EH (cell line): ENCODE measurements at places on chromosomes 7 and 10.

DNA sequence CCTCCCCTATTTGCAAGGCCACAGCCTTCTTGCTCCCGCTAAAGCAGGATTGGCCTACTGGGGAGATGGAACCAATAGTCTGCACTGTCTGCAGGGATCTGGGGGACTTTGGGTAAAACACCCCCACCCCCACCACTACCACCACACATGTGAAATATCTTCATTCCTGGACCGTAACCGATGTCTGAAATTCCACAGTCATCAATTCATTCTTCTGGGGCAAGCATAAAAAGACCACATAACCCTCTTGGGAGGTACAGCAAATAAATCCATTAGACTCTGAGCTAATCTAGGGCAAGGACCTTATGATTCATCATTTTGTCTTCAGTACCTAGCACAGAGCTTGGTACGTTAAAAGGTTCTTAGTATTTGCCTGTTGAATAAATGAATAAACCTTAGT lies 307.8 kb downstream of the GPAM start:
- DNase-seq: no peak

DNA sequence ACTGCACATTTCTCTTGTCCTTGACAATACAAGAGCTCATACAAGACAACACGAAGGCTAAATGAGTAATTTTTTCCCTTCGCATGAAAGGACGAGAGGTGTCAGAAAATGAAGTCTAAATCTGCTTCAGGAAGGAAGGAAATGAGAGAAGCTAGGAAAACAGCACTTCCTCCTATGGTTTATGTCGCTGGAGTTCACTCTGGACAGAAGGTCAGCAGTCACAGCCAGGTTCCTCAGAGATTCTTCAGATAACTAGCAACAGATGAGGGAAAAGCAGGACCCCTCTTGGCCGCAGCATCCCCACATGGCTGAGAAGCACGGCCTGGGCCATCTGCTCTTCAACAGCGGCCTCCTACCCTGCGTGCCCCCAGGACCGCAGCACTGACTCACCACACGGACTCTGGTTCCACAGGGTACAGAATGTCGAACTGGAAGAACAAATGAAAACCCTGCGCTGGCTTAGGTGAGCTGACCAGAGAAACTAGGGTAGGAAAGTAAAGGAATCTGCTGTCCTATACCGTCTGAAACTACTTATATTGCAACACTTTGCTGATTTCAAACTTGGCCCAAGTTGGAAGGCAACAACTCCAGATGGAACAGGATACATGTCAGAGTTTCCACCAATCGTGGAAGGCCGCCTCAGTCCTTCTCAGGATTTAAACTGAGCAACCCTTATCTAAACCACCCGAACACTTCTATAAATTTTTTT lies 26.3 kb downstream of the DNMBP start:
- peak; percentile 89 for DNase-seq

- DNase-seq: peak; percentile 33
These were observed 123.9 kb downstream of the CREB5 start for GRCh38 chr7:28536259-28536658.

DNA sequence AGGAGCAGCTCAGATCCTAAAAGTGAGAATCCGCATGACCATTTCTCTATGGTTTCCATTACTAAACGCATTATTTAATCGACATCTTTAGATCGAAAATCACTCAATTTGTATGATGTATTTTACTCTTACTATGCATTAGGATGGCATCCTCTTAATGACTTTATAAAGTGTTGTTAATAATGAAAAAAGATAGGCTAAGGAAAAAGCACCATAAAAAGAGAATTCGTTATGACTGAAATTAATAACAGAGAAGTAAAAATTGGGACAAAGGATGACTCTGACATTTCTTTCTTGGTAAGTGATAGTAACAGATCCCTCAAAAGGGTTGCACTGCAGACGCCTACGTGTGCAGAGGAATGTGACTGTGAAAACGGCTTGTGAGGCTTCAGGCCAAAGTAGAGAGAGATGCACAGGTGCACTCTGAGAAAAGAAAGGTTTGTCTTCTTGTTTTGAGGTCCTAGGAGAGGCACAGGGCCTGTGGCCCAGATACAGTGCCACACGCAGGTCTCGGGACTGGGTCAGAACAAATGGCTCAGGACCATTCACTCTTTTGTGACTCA lies 23.0 kb upstream of the RBM33 start:
- no peak for DNase-seq

GRCh38 chr10:47104786-47105385 lies 193.7 kb downstream of the PTPN20 start:
- peak; percentile 7 for DNase-seq

DNA sequence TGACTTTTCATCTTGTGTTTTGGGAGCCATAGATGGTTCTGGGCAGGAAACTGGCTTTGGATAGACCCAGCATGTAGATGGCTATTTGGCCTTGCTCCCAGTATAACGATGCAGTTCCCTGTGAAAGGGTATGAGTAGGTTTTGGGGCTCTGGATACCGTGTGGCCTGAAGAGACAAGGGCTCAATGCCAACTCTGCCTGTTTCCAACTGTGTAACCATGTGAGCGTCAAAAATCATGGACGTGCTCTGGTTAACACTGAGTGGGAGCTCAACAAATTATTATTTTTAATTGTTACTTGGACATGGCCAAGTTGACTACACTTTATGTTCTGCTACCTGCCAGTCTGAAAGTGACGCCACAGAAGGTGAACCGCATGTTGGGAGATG lies 41.8 kb downstream of the EGFR start:
- DNase-seq: no peak

GRCh38 chr10:63268149-63268797 lies 135.1 kb downstream of the NRBF2 start:
- DNase-seq: no peak

DNA sequence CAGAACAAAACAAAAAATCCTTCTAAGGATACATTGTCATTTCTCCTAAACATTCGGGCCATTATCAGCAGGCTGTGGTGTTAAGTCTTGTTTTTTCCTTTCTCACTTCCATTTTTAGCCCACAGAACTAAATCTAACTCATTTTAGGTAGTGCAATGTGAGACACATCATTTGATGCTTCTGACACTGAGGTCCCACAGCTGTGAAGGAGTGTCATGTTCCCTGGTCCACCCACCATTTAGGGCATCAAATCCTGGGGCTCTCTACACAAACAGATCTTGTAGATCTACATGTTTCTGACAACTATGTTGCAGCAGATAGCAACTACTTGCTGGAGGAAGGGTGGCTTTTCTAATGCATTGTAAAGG lies 232.5 kb upstream of the IGFBP3 start:
- no peak for DNase-seq

- no peak for DNase-seq
These were observed 32.9 kb downstream of the ABLIM1 start for GRCh38 chr10:114624951-114625780.

- no peak for DNase-seq
These were observed 781.1 kb downstream of the GATA3 start for GRCh38 chr10:8835453-8836167.

- DNase-seq: peak; percentile 18
These were observed 24.0 kb downstream of the ZPBP start for GRCh38 chr7:50068850-50069551.

- DNase-seq: no peak
These were observed 30.5 kb downstream of the GNA12 start for GRCh38 chr7:2813350-2814185.

DNA sequence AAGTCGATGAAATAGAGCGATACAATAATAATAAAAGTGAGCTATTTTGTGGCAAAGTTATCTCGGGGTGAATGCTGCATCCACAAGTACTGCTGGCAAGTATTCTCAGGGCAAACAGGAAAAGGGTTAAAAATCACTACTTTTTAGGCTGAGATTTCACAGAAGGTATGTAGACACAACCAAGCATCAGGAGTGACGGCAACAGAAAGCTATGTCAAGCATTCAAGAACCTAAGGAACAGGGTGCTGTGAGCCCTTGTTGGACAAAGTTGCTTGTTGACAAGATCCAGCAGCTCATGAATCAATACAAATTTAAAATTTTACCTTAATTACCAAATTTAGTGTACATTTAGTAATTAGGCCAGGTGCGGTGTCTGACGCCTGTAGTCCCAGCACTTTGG lies 41.2 kb upstream of the C1QL3 start:
- DNase-seq: no peak

GRCh38 chr10:132743925-132744490 lies 41.9 kb downstream of the NKX6-2 start:
- DNase-seq: peak; percentile 18

- peak; percentile 47 for DNase-seq
These were observed 185.1 kb upstream of the PRPS1L1 start for GRCh38 chr7:18212758-18213157.

DNA sequence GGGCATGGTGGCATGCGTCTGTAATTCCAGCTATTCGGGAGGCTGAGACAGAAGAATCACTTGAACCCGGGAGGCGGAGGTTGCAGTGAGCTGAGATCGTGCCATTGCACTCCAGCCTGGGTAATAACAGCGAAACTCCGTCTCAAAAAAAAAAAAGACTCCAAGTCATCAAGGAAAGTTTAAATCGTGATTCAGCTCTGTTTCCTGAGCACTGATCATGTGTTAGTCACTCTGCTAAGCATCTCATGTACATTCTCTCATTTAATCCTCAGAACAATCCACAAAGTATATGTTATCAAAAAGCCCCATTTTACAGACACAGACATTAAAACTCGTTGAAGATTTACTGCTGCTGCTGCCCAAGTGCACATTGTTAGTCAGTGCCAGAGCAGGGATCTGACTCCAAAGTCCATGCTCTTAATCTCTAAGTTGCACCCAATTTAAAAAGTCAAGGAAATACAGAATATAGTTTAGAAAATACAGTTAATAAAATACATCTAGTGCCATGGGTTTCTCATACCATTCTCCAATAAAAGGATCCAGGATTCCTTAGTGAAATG lies 6.2 kb downstream of the PIK3AP1 start:
- peak; percentile 41 for DNase-seq

DNA sequence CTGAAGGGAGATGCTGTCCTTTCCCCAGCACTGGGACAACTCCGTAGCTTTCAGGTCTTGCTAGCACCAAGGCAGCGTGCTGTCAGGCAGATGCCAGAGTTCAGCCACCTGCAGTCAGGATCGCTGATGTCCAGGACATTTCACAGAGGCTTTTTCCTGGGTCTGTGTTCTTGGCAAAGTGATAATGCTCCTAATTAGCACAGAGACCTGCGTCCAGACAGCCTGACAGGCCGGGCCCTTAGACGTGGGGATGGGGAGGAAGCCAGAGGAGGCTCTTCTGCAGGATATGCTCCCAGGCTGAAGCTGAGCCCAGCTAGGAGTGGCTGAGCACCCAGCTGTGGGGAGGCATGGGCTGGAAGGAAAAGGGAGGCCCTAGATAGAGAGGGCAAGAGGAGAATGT lies 82.5 kb upstream of the TBX20 start:
- no peak for DNase-seq

GRCh38 chr7:76283254-76284159 lies 19.0 kb upstream of the HSPB1 start:
- no peak for DNase-seq

- DNase-seq: no peak
These were observed 322.3 kb downstream of the WDR37 start for GRCh38 chr10:1378473-1378872.

DNA sequence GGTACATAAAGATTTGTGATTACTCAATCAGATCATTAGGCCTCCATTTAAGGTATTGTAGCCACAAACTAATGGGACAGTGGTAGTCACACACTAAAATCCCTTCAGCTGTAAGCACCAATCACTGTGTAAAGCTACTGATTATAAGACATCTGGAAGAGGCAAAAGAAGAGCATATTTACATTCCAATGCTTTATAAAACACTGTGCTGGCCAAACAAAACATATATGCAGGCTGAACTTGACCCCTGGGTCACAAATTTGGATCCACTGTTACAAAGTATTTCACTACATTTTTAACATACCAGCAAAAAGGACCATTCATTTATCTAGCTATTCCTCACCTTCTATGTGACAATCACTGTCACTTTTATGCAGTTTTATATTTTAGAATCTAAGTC lies 41.4 kb upstream of the ANLN start:
- DNase-seq: peak; percentile 87

DNA sequence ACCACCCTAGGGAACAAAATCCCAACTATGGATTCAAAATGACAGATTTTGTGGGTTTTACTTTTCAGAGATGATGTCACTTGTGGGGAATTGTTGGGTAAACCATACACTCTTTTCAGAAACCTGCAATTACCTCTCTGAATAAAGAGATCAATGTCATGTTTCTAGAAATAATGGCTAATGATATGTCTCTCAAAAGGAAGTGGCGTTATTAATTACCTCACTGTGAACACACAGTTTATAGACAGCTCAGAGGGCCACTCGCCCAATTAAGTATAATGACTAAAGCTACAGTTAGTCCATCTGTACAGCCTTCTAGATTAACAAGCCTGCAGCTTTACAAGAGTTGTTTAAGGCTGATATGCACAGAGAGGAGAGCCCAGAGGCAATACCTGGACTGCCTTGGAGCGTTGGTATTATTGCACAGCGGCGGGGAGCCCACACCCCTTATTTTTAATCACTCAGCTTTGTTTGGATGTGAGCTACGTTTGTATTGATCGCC lies 79.5 kb downstream of the RAB11FIP2 start:
- no peak for DNase-seq

- DNase-seq: peak; percentile 32
These were observed 51.2 kb upstream of the ANAPC16 start for GRCh38 chr10:72164617-72165016.

DNA sequence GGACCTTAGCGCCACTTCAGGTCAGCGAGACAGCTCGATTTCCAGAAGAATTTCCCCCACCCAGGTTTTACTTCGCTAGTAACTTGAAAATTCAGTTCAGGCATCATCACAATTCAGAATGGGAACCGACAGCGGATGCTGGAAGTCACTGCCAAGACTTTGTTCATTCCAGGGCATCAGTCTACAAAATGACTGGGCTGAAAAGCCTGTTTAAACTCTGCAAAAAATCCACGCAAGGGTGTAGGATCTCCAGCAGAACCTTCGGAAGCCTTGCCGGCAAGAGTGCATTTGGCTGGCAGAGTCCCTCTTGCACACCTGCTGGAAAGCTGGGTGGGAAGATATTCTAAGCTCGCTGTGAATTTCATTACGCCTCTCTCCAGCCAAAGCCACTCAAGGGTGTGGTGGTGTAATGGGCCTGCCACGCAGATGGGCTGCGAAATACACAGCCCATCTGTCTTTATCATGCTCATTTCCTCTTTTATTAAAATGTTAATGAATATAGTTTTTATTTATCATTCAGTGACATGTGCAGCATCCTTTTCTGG lies 672.0 kb upstream of the FOXK1 start:
- DNase-seq: no peak

DNA sequence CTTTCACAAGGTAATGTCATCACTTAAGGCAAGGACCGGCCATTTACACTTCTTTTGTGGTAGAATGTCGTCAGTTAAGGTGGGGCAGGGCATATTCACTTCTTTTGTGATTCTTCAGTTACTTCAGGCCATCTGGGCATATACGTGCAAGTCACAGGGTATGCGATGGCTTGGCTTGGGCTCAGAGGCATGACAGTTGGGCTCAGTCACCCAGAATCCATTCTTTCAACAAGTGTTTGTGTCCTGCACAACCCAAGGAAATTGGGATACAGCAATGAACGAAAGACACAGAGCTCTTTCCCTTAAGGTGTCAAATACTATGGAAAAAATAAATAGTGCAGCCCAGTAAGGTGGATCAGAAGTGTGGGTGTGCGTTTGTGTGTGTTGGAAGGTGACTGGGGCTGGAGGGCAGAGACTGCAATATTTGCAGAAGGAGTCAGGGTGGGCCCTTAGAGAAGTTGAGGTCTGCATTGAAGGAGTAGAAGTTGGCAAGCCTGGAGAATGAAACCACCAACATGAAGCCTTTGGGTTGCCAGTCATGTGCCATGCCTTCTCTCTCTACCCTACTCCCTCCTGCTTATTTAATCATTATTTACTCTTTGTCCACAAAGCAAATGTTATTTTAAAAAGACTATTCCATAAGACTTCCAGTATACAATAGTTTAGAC lies 222.8 kb upstream of the PRKCQ start:
- no peak for DNase-seq

- DNase-seq: peak; percentile 15
These were observed 108.8 kb upstream of the PCLO start for GRCh38 chr7:83271212-83272099.
